ENCODE measurements at places on chromosomes 6 and 20. TPM values are rescaled to one million over a fixed set of nuclear protein-coding genes. Genes with fewer than 3 reads are reported as not detected.

Gene SPATA2
- 5.1 TPM for total RNA-seq

Gene RBM12
- 64.9 TPM for total RNA-seq

Gene KIF3B
- total RNA-seq = 27.2 TPM

Gene MYB
- total RNA-seq = 4.3 TPM

Gene DDO
- 7.6 TPM for total RNA-seq
